8988T (cell line): ENCODE measurements at places on chromosomes 13 and 19.

DNA sequence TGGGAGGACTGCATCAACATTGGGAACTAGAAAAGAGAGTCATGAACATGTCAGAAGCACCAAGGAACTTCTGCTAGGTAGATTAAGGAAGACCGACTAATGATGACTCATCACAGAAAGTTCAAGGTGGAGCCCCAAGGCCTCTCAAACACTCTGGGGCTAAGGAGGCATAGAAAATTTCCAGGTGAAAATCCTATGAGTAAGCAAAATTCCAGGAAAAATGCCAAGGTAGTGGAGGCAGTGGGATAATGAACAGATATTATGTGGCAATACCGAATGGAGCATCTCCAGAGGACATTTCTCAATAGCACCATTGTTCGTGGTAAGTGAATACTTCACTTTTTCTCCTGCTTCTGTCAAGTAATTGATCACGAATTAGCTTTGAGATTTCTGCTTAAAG, 336.5 kb downstream of the MZT1 start:
- DNase-seq: no peak

GRCh38 chr19:41455936-41456335, 13.0 kb downstream of the ERICH4 start:
- DNase-seq: no peak

- DNase-seq: no peak
Observed at GRCh38 chr13:50375792-50376191, 360.5 kb downstream of the KCNRG start.

GRCh38 chr13:84137292-84137691, 255.0 kb upstream of the SLITRK1 start:
- DNase-seq: no peak

DNA sequence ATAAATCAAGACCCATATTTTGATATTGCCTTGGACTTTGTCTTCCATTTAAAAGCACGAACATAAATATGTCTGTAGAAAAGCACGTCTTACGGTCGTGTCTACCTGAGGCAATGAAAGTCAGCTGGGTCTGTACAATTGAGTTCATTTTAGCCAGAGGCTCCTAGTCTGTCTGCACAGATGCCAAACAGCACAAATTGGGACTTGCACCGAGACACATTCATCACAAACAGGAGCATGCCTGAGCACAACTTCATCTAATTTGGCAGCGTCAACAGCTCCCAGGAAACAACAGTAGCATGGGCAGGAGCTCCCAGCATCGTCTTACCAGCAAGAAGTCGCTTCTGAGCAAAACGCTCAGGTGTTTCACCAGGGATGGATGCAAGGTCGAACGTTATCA, 687.0 kb downstream of the EFNB2 start:
- DNase-seq: no peak

GRCh38 chr19:11401808-11402543, 17.1 kb downstream of the RGL3 start:
- no peak for DNase-seq

GRCh38 chr19:10104665-10105508, 1.3 kb upstream of the PPAN start:
- no peak for DNase-seq
